ENCODE measurements at places on chromosomes 16 and 17.

GRCh38 chr16:15415511-15415985 lies 18.8 kb upstream of the BMERB1 start:
- DNase-seq, result no peak

DNA sequence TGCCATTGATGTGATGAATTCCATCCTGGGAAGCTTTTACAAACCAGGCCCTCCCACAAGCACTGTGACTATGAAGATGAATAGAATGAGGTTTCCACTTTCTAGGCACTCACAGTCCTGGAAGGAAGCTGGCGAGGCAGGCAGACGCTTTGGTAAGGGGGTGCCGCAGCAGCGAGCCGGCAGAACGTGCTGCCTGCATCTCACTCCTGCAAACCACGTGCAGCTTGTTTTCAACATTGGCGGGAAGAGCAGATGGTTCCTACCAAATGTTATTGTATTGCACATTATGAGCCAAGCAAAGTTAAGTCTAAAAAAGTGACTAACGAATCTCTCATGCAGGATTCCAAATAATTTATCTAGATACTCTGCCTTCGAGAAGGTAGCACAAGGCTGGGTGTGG lies 3.7 kb upstream of the DNAI2 start:
- no peak for DNase-seq

DNA sequence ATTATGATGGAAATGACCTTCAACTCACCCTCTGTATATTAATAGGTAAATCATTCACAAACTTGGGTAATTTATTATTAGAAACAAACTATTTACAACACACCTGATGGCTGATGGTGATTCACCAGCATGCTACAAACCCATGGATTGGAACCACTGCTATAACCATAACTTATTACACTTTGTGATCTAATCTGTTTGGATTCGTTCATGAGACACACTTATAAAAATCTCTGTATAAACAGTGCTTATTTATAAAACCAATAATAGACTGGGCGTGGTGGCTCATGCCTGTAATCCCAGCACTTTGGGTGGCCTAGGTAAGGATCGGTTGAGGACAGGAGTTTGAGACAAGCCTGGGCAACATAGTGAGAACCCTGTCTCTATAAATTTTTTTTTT lies 16.0 kb downstream of the SMIM36 start:
- DNase-seq, result no peak

GRCh38 chr16:86227801-86228200 lies 282.5 kb upstream of the FOXF1 start:
- no peak for DNase-seq

DNA sequence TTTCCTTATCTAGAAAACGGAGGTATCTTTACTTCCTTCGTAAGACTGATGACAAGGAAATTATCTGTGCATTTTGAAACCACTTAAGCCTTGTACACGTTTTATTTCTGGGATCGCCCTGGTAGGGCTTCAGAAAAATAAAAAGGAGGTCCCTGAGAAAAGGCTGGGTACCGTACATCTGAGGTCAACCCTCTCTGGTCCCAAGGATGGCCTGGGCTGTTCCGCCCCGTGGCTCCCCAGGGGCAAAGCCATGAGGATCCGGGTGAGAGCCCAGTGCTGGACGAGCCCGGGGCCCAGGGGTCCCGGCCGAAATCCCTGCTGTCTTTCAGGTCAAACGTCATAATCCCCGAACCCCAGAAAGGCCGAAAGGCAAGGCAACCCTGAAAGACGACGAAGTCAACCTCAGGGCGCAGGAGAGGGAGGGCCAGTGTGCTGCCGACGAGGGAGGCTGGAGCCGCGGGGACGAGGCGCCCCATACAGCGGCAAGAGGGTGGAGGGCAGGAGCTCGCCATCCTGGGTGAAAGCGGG lies 656 bp upstream of the FUS start:
- no peak for DNase-seq

DNA sequence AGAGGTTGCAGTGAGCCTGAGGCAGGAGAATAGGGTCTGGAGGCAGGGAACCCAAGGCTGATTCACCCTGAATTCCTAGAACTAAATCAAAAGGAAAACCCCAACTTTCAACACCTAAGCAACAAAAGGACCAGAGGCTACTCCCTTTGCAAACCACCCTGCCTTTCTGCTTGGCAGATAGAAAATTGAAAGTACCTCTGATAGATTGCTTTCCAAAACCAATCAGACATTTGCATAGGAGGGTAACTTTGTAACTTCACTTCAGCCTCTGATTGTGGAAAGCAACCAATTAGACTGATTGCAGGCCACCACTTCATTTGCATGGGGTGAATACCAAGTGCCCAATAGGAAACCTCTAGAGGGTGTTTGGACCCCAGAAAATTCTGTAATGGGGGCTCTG lies 10.9 kb upstream of the TMEM98 start:
- DNase-seq, result no peak

GRCh38 chr17:37614823-37615222 lies 5.6 kb upstream of the SYNRG start:
- DNase-seq, result no peak

GRCh38 chr17:70872103-70872502 lies 702.8 kb downstream of the KCNJ2 start:
- no peak for DNase-seq

DNA sequence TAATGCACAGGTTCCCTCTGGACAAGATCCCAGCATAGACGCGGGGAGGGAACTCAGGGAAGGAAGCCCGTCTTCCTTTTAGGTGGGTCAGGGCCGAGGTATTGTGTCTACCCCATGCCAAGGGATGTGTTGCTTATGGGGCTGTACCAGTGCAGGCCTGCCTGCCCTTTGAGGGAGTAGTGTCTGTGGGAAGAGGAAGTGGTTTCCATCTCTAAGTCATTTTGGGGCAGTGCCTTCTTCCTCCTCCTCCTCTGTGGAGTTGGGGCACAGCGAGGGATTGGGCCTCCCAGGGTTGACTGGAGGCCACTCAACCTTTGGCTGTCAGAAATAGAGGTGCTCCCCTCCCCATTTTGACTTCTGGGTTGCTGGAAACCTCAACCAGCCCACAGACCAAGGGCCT lies 26.5 kb downstream of the GJD3 start:
- no peak for DNase-seq

DNA sequence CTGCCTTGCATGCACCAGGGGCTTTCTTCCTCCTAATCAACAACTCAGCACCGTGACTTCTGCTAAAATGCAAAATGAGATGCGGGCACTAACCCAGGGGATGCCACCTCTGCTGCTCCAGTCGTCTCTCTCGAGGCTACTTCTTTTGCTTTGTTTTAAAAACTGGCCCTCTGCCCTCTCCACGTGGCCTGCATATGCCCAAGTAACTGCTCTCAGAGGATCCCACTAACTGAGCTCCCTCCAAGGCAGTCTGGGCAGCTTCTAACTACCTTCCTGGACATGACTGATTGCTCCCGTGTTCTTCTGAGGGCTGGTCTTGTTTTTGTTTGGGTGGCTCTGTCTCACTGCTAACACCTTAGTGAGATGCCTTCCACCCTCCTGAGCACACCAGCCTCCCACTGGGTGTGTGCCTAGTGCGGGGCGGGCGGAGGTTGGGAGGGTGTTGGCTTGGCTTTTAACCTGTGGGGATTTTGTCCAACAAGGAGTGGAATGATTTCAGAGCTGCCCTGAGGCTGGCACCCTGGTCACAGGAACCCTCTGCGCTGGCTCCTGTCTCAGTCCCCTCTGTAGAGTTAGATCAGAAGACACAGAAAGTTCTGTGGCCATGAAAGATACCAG lies 8.9 kb upstream of the LGALS9 start:
- no peak for DNase-seq

DNA sequence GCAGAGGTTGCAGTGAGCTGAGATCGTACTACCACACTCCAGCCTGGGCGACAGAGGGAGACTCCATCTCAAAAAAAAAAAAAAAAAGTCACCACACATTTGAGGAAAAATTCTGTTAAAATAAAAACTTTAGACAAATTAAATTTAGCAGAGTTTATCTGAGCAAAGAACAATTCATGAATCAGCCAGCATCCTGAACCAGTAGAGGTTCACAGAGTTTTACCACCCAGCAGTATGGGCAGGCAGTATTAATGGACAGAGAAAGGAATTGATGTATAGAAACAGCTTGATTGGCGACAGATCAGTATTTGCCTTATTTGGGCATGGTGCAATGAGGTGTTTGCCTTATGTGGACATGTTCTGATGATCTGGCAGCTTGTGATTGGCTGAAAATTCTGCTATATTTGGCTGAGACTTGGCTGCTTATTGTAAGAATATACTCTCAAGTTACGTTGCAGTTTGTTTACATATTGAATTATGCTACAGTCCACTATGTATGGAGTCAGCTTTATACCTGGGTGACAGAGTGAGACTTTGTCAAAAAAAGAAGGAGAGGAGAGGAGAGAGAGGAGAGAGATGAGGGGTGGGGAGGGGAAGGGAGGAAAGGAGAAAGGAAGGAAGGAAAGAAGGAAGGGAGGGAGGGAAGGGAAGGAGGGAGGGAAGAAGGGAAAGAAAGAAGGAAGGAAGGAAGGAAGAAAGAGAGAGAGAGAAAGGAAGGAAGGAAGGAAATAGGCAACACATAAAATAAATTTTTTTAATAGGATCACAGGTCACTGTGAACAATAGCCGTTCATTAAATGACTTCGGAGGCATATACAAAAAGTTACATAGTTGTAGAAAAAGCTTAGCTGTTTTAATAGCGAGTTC lies 14.6 kb downstream of the ABCC3 start:
- DNase-seq, result no peak

GRCh38 chr17:34620458-34620857 lies 41.1 kb downstream of the TMEM132E start:
- DNase-seq, result no peak

DNA sequence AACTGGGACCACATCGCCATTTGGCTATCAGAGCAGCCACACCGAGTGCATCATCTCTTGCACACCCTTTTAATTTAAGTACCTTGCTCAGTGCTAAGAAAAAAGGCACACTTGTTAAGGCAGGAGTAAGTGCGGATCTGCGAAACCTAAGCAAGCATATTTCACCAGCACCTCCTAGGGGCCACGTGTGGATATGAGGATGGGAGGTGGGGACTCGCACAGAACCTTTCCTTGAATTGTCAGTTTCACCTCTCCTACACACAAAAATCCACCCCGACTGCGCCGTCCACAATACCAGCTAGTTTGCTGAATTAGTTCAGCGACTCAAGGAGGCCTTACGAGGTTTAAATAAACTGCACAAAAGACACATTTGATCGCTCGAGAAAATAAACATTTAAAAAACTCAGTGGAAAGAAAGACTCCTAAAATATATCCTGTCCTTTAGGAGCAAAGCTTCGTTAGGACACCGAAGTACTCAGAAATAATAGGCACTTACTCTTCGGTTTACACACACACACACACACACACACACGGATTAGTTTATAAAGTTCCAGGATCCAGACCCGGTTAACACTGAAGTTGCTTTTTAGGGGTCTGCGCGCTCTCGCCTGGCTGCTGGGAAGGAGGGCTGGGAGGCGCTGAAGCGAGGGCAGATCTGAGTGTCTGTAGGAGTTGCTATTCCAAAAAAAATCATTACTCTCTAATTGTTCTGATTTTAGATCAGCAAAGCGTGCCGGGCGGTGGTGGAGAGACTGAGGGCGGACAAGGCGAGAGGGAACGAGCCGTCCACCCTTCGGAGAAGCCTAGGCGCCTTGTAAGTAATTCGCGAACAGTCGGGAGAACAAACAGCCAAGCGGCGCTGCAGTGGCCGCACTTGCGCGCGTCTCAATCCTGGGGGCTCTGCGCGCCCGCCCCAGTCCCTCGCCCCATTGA lies 1.0 kb upstream of the KCNJ2 start:
- DNase-seq, result peak; percentile 77

- no peak for DNase-seq
Measured at GRCh38 chr16:4723071-4723767, 10.9 kb downstream of the ANKS3 start.

GRCh38 chr17:3034578-3034920 lies 28.9 kb downstream of the OR1D5 start:
- DNase-seq, result no peak

GRCh38 chr17:41917192-41917591 lies 1.6 kb downstream of the ACLY start:
- no peak for DNase-seq

DNA sequence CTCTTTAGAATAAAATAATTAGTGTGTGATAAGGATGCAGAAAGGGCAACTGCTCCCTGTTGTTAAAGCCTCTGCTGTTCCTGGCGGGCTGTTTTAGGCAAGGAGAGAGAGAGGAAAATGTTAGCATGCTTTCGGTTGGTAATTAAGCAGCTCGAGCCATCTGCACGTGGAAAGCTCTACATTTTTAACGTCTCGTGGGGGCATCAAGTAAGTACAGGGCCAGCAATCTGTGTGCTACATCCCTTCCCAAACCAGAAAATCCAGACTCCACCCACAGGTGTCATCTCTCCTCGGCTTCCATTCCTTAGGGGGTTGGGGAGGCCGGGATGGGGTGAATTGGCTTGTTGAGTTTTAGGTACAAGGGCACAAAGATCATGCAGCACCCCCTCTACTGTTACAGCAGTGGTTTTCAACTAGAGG lies 62.4 kb upstream of the MARCHF10 start:
- no peak for DNase-seq

- DNase-seq, result peak; percentile 78
Measured at GRCh38 chr17:73595479-73595878, 48.8 kb downstream of the SDK2 start.

DNA sequence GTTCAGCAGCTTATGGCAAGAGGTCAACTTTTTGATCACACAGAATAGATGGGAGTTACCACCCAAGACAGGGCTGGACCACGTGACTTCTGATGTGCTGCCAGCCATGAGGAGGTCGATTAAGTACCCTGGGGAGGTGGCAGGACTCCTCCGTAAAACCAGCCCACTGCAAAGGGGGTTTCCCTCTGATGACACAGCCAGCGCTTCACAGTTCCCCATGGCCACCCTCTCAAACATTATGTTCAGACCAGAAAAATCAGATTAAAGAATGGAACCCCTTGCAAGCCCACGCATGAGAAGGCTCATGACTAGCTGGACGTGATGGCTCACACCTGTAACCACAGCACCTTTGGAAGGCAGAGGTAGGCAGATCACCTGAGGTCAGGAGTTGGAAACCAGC lies 222.9 kb downstream of the CPPED1 start:
- DNase-seq, result no peak

DNA sequence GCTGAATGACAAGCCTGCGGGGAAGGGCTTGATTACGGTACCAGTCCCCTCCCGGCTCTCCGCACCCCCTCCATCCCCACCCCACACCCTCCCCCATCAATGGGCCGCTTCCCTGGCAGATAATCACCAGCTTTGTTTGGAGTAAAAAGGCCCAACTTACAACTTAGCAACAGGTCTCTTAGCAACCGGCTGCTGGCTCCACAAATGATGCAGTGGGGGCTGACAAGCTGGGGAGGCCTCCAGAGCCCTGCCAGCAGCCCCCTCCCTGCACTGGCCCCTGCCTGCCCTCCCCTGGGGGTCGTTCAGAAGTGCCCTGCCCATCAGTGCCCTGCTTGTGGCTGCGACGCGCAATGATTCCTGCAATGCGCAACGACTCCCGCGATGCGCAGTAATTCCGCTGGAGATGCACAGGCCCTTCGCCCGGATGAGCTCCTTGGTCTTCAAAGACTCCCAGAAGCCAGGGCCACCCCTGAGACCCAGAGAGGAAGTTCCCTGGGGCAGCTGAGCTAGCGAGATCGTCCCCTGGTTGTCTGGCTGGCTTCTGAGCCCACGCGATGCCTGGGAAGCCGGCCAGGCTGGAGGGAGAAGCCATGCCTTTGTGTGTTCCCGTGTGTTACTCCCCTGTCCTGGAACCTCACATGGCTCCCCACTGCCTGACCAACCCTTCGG lies 23.3 kb downstream of the CPNE2 start:
- DNase-seq, result peak; percentile 75
